ENCODE measurements at places on chromosomes 1 and 21. TPM values are rescaled to one million over a fixed set of nuclear protein-coding genes. Genes with fewer than 3 reads are reported as not detected.

- no peaks in the 10 kb centered on the region for H3K27me3 ChIP-seq
- no peaks in the 10 kb centered on the region for H3K4me1 ChIP-seq
- H3K36me3 ChIP-seq: no peaks in the 10 kb centered on the region
- no peak overlapping the region for H3K27ac ChIP-seq
These were observed 68.4 kb upstream of the ATP5PO start for GRCh38 chr21:33984021-33984481.

DNA sequence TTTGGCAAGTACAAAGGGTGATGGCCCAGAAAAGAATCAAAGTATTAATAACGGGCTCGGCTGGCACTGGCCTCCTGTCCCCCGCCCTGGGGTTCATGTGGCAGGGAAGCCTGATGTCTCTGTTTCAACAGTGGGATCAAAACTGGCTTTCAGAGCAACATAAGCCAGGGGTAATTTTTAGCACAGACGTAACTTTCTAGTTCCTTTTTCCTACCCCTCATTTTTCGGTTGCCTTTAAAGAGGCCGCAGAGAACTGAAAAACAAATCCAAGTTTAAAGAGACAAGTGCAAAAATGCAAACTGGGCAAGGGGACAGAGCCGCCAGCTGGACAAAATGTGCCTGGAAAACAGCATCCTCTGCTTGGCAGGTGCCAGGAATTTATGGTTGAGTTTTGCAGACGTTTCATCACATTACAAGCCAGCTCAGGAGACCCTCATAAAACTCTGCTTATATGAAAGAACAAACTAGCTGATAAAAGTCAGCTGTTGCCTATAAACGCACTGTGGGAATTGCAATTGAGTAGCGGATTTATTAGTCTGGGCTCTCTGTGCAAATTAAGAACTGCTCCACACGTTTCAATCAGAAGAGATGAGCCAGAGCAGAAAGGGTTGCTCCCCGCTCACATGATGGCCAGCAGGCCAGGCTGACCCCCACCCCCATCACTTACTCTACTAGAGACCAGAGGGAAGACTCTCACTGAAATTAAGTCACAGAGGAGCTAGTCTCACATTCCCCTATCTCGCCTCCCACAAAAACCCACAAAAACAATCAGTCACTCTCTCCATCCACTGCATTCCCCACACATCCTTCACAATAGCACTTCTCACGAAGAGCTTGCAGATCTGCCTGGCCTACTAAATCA is 15.8 kb upstream of the CDCA8 start:
- H3K27me3 ChIP-seq: peaks cover 15% of the 10 kb centered on the region
- DNase-seq: no peak
- H3K4me1 ChIP-seq: no peaks in the 10 kb centered on the region
- H3K27ac ChIP-seq: peak overlapping the region; percentile 10

- no peak overlapping the region for H3K27ac ChIP-seq
- peaks cover 3% of the 10 kb centered on the region for H3K27me3 ChIP-seq
- no peaks in the 10 kb centered on the region for H3K36me3 ChIP-seq
- DNase-seq: no peak
- no peaks in the 10 kb centered on the region for H3K4me1 ChIP-seq
These were observed 110.9 kb downstream of the KCNN3 start for GRCh38 chr1:154759196-154759595.

Gene TMEM82
- polyA plus RNA-seq: 25.3 TPM

Gene GPR52
- polyA plus RNA-seq: 0.13 TPM

Gene FMO5
- 23.2 TPM for polyA plus RNA-seq

GRCh38 chr1:246726255-246726679 is 2.1 kb downstream of the SCCPDH start:
- H3K27me3 ChIP-seq: no peaks in the 10 kb centered on the region
- no peak overlapping the region for H3K4me3 ChIP-seq
- H3K27ac ChIP-seq: peak overlapping the region; percentile 40
- peaks cover 3% of the 10 kb centered on the region for H3K4me1 ChIP-seq
- no peaks in the 10 kb centered on the region for H3K36me3 ChIP-seq

DNA sequence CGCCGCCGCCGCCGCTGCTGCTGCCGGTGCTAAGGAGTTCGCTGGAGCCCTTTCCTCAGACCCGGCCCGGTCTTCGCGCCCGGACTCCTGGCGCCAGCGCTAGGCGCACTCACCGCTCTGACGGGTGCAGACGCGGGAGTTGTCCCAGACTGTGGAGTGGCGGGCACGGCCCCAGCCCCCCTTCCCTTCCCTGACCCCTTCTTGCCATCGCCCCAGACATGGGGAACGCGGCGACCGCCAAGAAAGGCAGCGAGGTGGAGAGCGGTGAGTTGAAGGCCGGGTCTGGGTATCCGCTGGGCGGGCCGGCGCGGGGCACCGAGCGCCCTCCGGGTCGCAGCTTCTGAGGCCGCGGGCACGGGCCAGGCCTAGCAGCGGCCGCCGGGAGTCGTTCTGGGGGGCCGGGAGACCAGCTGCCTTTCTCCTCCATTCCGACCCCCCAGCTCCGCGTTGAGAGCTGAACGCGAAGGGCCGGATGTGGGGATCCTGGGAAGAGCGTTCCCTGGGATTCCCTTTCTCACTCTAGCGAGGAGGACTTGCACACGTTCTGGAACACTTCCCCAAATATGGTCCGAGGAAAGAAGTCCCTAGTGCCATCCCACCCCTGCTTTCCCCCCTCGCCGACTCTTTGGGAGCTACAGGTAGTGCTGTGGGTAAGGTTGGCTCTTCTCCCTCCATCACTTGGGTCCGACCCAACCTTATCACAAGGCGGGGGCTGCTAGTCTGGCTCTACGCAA is 65.8 kb upstream of the PRKACB start:
- H3K4me3 ChIP-seq: peak overlapping the region; percentile 87
- H3K27ac ChIP-seq: peak overlapping the region; percentile 48
- peak; percentile 5 for DNase-seq
- H3K27me3 ChIP-seq: peaks cover 3% of the 10 kb centered on the region

Gene MATN1
- polyA plus RNA-seq: 0.32 TPM

GRCh38 chr1:192005976-192006375 is 152.3 kb upstream of the RGS18 start:
- no peak overlapping the region for H3K27ac ChIP-seq
- H3K4me3 ChIP-seq: no peak overlapping the region
- DNase-seq: no peak
- no peaks in the 10 kb centered on the region for H3K4me1 ChIP-seq
- H3K36me3 ChIP-seq: no peaks in the 10 kb centered on the region
- no peaks in the 10 kb centered on the region for H3K27me3 ChIP-seq

- H3K27ac ChIP-seq: no peak overlapping the region
- no peak overlapping the region for H3K4me3 ChIP-seq
- no peaks in the 10 kb centered on the region for H3K36me3 ChIP-seq
- DNase-seq: no peak
- H3K4me1 ChIP-seq: no peaks in the 10 kb centered on the region
- H3K27me3 ChIP-seq: no peaks in the 10 kb centered on the region
These were observed 139.0 kb downstream of the DPYD start for GRCh38 chr1:97781762-97782337.

- H3K27me3 ChIP-seq: no peaks in the 10 kb centered on the region
- H3K27ac ChIP-seq: no peak overlapping the region
- no peaks in the 10 kb centered on the region for H3K4me1 ChIP-seq
- no peaks in the 10 kb centered on the region for H3K36me3 ChIP-seq
- H3K4me3 ChIP-seq: no peak overlapping the region
These were observed 13.6 kb downstream of the PACC1 start for GRCh38 chr1:212401042-212401441.

DNA sequence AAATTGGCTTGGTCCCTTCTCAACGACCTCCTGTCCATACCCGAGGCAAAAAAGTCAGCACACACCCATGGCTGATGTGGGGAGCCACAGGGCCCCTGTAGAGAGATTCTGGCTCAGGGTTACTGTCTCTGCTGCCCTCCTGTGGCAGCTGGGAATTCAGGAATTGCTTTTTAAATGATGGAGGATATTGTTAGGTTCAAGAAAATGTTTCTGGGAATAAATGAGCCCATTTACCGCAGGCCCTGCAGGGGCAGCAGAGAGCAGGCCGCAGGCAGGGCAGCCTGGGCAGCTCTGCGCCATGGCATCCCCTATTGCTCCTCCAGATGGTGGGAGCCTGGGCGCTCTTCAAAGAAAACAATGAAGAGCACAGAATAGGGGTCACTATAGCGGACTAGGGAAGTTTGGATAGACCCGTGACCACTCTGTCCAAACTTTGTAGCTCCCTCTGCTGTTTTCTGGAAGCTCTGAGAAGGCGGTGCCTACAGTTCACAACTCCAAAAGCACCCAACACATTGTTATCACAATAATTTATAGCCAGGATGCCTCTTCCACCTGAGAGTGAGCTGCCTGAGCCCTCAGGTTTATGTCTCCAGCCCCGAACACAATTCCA is 201.1 kb downstream of the BACH1 start:
- no peaks in the 10 kb centered on the region for H3K36me3 ChIP-seq
- H3K27me3 ChIP-seq: no peaks in the 10 kb centered on the region
- no peak overlapping the region for H3K27ac ChIP-seq

DNA sequence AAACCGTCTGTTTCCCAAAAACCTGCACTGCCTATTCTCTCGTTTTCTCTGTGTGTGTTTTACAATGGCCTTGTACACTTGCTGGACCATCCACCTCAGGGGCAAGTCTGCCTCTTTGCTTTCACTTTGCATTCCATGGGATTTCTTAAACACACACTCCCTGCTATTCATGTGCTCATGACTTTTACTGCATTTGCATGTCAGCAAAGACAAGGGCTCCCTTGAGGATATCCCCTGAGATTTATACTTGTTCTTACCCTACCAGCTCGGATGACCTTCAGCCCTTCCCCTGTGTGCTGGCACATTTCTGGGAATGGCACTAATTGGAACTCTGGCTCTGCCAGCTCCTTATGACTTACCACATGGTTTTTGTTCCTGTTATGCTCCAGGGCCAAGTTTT is 386.9 kb downstream of the AMY1C start:
- no peak for DNase-seq
- H3K27ac ChIP-seq: no peak overlapping the region
- no peaks in the 10 kb centered on the region for H3K36me3 ChIP-seq
- H3K27me3 ChIP-seq: no peaks in the 10 kb centered on the region

- peaks cover 3% of the 10 kb centered on the region for H3K4me1 ChIP-seq
- H3K4me3 ChIP-seq: no peak overlapping the region
- DNase-seq: no peak
- peaks cover 2% of the 10 kb centered on the region for H3K27me3 ChIP-seq
- H3K27ac ChIP-seq: no peak overlapping the region
- H3K36me3 ChIP-seq: no peaks in the 10 kb centered on the region
These were observed 583 bp upstream of the RNF223 start for GRCh38 chr1:1074631-1075147.

Gene MSTO1
- 36.3 TPM for polyA plus RNA-seq

- H3K27ac ChIP-seq: no peak overlapping the region
- H3K36me3 ChIP-seq: no peaks in the 10 kb centered on the region
- H3K4me3 ChIP-seq: no peak overlapping the region
- DNase-seq: no peak
- peaks cover 4% of the 10 kb centered on the region for H3K4me1 ChIP-seq
These were observed 12.5 kb downstream of the SLX9 start for GRCh38 chr21:44952116-44952928.

DNA sequence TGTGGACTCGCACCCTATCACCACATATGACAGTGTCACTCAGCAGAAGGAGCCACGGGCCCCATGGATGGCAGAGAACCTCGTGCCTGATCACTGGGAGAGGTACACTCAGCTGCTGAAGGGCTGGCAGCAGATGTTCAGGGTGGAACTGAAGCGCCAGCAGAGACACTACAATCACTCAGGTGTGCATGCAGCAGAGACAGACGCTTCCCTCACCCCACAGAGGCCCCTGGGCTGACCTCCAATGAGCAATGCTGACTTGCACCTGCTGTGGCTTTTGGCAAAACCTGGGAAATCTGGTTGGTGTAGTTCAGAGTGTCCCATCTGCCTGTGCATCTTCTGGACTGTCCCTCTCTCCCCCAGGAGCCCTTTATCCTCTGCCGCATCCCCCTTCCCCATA is 51.9 kb downstream of the KIAA1614 start:
- no peaks in the 10 kb centered on the region for H3K4me1 ChIP-seq
- DNase-seq: no peak
- no peak overlapping the region for H3K4me3 ChIP-seq

Gene KRTAP13-2
- not detected for polyA plus RNA-seq

Gene RWDD3
- 25.7 TPM for polyA plus RNA-seq

Gene PLA2G2F
- not detected for polyA plus RNA-seq

Gene ECM1
- 8.3 TPM for polyA plus RNA-seq

DNA sequence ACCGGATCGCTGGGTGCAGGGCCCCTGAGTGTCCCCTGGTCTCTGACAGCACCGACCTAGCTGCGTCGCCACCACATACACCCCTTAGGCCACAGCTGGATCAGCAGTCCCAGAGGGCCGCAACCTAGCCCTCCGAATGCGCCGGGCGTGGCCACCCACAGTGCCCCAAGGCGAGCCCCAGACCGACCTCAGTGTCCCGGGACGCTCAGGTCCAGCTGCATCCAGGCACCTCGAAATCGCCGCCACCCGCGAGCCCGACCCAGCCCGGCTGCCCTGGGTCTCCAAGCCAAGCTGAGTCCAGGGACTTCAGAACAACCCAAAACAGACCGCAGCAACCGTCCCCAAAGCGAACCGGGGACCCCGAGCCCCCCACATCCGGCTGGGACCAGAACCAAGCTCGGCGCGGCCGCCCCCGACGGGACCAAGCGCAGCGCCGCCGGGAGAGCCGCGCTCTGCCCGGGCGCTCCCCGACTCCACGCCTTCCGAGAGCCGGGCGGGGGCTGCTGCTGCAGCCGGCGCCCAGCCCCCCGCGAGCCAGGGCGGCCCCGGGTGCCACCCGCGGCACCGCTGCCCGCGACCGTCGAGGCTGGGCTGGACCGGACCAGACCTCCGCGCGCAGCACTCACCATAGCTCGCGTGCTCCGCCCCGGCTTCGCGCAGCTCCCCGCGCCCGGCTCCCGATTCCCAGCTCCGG is 54.6 kb upstream of the ECE1 start:
- H3K36me3 ChIP-seq: peaks cover 6% of the 10 kb centered on the region
- peak; percentile 37 for DNase-seq
- peak overlapping the region; percentile 73 for H3K27ac ChIP-seq
- H3K4me3 ChIP-seq: peak overlapping the region; percentile 54

Gene IGSF8
- polyA plus RNA-seq: 13.5 TPM

Gene RGS1
- 31.6 TPM for polyA plus RNA-seq

DNA sequence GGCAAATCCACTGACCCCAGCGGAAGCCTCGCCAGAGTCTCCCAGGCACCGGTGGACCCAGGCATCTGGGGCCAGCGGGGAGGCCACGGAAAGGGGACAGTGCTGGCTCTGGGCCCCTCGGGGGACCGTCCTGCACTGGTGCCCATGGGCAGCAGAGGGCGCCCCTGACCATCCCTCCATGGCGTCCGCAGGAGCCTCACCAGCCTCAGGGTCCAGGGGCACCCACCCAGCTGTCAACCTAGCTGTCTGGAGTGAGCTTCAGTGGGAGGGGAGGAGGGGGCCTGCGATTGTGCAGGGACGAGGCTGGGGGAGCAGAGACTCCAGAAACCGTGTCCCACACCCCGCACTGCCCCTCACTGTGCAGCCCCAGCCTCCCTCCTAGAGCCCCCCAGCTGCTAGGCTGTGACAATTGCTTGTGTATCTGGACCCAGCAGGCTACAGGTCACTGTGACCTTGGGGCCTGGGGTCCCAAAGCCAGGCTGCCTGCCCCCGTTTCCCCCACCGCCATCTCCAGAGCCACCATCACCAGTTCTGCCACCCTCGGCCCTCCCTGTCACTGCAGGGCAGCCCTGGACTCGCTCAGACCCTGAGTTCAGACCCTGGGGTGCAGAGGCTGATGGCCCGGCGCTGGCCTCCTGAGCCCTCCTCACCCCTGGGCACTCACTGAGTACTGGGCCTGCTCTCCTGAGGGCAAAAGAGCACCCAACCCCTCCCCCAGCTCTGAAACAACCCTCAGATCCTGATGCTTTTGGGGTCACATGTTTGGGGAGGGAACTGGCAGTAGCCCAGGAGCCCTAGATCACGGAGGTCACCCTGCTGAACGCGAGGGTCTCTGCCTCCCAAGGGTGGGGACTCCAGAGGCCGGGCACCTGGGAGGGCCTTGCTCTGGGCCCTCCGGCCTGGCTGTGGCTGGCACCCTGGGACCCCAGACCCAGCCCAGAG is 10.6 kb upstream of the COL6A1 start:
- peaks cover 3% of the 10 kb centered on the region for H3K27me3 ChIP-seq
- H3K4me1 ChIP-seq: no peaks in the 10 kb centered on the region
- H3K27ac ChIP-seq: peak overlapping the region; percentile 91
- H3K4me3 ChIP-seq: no peak overlapping the region
- DNase-seq: peak; percentile 69
